Vagina (tissue), 2 donors: ENCODE measurements at places on chromosomes 7 and 10. TPM values are rescaled to one million over a fixed set of nuclear protein-coding genes. Genes with fewer than 3 reads are reported as not detected.

DNA sequence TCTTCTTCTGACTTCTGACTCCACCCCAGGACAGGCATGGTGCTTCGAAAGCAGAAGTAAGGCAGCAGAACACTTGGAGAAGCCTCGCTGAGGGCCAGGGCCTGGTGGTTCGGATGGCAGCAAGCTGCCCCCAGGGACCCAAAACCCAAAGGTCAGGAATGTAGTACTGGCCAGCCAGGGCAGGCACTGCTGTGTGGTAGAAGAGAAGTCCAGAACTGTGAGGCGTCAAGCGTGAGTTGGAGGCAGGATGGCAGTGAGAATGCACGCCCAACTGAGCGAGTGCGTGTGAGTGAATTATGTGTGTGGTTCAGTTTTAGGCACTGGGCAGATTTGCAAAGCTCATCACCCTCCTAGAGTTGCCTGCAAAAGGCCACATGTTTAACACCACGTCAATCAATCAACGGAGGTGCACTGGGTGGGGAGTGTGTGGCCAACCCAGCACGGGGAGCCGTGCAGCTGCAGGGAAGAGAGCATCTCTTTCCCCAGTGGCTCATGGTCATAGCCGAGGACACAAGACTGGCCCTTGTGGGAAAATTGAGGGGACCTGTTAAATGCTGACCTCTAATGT is 144.3 kb downstream of the KCNMA1 start:
- no peak for DNase-seq

SFMBT2 gene
- total RNA-seq: 12.5 TPM

PROSER2 gene
- 8.1 TPM for total RNA-seq

DNA sequence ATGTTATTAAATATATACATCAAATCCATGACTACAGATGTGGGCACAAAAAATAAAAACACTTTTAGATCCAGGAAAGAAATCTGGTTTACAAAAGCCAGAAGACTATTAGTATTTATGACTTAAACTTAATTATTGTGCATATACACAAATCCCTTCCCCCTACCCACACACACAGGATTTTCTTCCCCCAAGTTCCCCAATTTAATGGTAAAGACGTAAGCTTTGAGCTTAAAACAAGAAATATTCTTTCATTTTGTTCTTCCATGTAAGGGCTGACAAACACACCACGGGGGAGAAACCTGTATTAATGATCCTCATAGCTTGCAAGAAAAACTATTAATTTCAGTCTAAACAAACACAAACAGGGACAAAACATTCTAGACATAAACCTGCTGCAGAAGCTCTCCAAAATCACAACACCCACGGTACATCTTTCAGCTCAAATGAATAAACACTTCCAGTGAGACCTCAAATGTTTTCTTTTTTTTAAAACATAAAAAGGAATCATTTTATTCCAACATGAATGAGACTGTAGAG is 28.5 kb downstream of the OSBPL3 start:
- no peak for DNase-seq

DNA sequence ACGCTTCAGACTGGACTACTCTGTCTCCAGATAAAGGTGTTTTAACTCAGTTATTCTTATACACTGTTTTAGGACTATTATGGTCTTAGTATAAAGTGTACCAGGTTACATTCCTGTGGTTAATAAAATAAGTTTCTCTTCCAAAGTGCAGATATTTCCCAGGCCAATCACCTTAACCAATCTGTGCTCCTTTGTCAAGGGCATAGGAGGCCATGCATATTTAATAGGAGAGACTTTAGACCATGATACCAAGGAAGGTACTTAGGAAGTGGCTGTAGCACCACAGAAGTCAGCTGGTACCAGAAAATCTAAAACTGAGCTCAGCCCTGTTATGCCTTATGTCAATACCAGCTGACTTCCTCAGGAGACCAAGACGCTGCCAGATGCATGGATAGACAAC is 226.5 kb upstream of the TMEM72 start:
- DNase-seq: no peak

DNA sequence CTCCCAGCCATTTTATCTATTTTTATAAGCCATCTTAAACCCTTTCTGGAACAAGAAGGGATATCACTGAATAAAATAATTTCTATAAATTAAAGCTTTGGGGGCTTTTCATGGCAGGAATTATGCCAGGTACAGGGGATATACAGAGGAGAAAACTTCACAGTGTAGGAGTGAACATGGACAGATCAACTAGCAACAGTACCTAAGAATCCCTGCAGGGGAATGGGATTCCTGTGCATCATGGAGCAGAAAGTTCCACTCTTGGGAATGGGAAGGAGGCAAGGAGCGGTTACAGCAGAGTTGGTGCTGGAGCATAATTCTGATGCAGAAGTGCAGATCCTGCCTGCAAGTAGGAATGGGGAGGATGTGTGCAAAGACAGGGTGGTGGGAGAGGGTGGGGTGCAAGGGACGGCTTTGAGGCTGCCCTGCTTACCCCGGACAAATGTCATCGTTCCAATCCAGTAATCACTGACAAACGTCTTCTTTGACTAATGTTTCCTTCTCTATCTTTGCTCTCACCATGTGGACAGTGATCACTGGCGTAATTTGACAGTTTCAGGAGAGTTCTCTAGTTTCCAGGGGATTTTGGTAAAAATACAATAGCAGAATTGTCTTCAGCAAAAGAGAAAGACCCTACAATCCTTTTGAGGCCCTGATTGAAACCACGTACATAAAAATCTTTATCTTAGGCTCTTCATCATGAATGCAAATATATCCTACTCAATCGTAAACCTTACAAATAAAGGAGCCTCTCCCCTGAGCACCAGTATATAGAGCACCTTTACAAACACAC is 196.7 kb downstream of the HECW1 start:
- DNase-seq: no peak

FOXL3 gene
- total RNA-seq: not detected

GRCh38 chr7:28957751-28958234 is 337 bp downstream of the TRIL start:
- DNase-seq: no peak

DNA sequence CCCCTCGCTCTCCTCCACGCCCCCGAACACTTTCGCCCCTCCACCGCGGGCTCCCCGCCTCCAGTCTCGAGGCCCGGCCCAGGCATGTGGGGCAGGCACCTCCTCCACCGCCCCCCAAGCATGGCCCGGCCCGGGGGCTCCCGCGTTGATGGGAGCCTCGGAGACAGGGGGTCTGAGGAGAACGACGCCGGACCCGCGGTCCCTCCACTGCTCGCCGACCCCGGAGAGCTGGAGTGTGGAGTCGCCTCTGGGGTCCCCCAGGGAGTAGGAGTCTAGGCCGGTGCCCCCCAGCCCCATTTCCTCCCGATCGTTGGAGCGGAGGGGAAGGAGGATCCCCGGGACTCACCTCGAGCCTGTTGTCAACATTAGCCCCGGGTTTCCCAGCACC is 206 bp downstream of the UPF2 start:
- no peak for DNase-seq

GRCh38 chr10:57706016-57706415 is 561.7 kb downstream of the IPMK start:
- no peak for DNase-seq

- DNase-seq: no peak
These were observed 269.4 kb downstream of the TCF7L2 start for GRCh38 chr10:113219446-113219845.

OR2A1 gene
- total RNA-seq: 0.25 TPM

ZNF804B gene
- not detected for total RNA-seq

ACTR3C gene
- total RNA-seq: 24.1 TPM

GRCh38 chr10:1515121-1515779 is 222.1 kb downstream of the ADARB2 start:
- DNase-seq: peak; percentile 64

DNA sequence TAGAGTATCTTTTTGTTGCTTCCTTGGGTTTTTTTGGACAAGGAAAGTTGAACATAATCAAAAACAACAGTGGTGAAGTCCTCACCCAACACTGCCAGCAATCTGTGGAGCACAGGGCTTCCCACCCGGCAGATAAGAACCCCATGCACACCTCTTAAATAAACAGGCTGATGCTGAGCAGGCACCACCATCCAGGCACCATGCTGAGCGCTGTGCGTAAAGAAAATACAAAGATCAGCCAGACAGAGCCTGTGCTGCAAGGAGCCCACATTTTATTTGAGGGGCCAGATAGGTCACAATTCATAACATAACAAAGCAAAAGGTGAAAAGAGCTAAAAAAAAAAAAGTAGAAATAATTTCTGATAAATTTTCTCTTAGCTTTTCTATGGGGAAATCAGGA is 231.2 kb downstream of the PTPRN2 start:
- no peak for DNase-seq

DNA sequence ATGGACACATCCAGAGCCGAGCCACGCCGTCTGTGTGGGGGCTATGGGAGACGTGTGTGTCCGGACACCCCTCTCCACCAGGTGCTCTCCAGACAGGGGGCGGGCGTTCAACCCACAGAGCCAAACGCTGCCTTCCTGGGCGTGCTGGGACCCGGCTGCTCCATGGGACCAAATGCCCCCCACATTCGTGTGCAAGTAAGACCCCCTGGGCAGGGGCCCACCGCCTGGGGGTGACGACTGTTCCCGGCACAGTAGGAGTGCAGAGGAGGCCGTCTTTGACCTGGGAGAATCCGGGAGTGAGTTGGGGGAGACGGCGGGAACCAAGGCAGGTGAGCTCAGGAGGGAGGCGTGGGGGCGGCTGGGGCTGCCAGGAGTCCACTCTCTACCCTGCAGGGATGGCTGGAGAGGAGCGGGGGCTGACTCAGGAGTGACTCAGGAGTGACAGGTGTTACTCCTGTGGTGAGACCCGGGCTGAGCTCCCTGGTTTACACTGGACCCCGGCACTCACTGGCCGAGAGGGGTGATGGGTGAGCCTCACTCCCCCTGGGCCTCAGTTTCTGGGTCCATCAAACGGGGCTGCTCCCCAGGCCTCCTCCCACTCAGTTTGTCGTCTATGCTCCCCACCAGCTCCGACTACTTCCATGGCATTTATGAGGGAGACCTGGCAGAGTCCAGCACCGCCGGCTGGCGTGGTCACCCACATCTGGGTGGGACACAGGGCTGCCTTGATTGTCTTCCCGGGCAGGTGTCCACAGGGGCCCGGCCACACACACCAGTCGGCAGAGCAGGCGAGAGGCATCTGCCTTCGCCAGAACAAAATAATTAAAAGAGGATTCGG is 95.0 kb downstream of the MICALL2 start:
- no peak for DNase-seq

DNA sequence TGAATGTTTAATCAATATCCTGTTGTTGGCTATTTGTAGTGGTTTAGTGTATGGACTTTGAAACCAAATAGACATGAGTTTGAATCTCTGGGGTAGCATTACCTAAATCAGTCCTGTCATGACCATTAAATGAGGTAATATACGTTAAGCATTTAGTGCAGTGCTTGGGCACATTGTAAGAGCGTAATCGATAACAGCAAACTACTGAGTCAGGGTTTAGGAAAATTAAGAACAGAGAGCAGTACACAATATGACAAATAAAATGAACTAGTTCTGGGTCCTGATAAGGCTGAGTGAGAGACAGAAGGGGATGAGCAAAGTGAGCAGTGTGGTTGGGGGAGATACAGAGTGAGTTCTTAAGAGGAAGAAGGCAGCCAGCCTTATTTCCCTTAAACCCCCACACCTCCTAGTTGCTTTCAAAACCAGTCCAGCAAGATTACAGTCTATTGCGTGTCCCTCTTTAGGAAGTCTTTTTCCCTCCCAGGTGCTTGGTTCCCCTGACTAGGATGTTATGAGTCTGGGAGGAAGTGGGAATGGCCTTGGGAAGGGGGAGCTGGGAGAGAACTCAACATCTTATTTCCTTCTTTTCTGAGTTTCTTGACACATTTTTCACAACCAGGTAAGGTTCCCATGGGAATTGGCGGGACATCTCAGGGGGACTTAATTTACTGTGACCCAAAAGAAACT is 171.0 kb downstream of the SND1 start:
- DNase-seq: no peak

DNA sequence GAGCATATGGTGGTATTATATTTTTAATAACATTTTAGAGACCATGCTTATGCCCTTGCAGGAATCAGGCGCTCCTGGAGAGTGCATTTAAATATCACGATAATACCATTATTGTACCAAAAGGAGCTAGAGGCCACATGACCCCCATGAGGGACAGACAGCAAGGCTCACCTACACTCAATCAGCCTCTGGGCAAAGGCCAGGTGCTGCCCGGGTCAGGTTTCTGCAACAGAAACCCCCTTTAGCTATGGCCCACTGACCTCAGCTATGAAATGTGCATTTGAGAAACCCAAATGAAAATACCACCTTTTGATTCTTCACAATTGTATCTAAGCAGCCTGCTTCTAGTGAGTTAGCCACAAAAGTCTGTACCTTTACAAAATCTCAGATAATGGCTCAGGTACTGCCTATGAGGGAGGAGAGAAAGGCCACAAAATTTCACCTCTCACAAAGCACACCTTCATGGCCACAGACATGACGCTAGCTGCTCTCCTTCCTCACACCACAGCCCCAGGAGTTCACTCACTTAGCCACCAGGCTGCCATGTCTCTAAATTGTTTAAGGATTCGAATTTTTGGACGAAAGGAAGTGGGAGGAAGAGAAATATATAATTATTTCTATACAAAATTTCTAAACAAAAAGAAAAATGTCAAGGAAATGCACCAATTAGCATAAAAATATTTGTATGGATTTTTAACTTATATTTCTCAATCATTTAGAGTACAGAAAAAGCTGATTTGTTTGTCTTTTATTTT is 79.9 kb downstream of the GLI3 start:
- no peak for DNase-seq
